ENCODE measurements at places on chromosomes 5 and 9. TPM values are rescaled to one million over a fixed set of nuclear protein-coding genes. Genes with fewer than 3 reads are reported as not detected.

HACD4 gene
- total RNA-seq = 4.6 TPM

SPATA31A3 gene
- not detected for total RNA-seq

SLF1 gene
- total RNA-seq = 0.11 TPM

ELOVL7 gene
- 41.8 TPM for total RNA-seq

CCL27 gene
- 9.3 TPM for total RNA-seq

ADAMTS2 gene
- total RNA-seq = 51.0 TPM

RASGRF2 gene
- total RNA-seq = 16.9 TPM

ZNF658 gene
- total RNA-seq = not detected

SGCD gene
- 4.0 TPM for total RNA-seq

FBLL1 gene
- total RNA-seq = not detected

GRCh38 chr9:80775530-80775929, 913.8 kb downstream of the TLE1 start:
- no peak overlapping the region for H3K4me3 ChIP-seq
- H3K36me3 ChIP-seq = no peaks in the 10 kb centered on the region
- no peak for DNase-seq
- H3K27me3 ChIP-seq = no peaks in the 10 kb centered on the region
- H3K27ac ChIP-seq = no peak overlapping the region

GRCh38 chr5:115229606-115230005, 33.1 kb downstream of the PGGT1B start:
- H3K4me1 ChIP-seq = no peaks in the 10 kb centered on the region
- no peak for DNase-seq
- no peaks in the 10 kb centered on the region for H3K36me3 ChIP-seq
- H3K4me3 ChIP-seq = no peak overlapping the region

- H3K27me3 ChIP-seq = no peaks in the 10 kb centered on the region
- no peaks in the 10 kb centered on the region for H3K4me1 ChIP-seq
- H3K36me3 ChIP-seq = no peaks in the 10 kb centered on the region
- no peak overlapping the region for H3K27ac ChIP-seq
- H3K4me3 ChIP-seq = no peak overlapping the region
These were observed 477.8 kb downstream of the CCDC171 start for GRCh38 chr9:16030528-16031185.

DNA sequence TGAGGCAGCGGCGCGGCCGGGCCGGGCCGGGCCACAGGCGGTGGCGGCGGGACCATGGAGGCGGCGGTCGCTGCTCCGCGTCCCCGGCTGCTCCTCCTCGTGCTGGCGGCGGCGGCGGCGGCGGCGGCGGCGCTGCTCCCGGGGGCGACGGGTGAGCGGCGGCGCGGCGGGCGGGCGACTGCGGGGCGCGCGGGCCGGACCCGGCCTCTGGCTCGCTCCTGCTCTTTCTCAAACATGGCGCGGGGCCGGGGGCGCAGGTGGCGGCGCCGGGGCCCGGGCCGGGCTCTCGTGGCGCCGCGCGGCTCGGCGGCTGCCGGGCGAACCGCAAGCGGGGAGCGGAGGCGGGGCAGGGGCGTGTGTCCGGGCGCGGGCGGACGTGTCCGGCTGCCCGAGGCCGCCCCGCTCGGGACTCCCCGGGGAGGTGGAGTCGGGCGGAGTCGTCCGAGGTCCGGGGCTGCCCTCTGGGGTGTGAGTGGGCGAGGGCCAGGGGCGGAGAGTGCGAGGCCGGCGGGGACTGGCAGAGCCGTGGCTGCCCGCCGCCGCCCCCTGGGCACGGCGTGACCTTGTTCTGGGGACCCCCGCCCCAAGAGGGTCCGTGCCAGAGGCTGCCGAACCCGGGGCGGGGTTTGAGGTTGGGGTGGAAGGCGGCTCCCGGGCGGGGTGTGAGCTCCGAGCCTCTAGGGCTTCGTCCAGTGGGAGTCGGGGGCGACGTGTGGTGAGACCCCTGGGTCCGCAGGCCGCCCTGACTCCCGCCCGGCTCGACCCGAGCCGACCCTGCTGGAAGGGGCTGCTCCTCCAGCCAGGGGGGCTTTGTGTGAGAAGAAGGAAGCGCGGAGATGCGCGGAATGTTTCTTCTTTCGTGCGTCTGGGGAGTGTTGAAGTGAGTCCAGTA, 485 bp downstream of the TGFBR1 start:
- peak overlapping the region; percentile 82 for H3K4me3 ChIP-seq
- no peaks in the 10 kb centered on the region for H3K36me3 ChIP-seq
- DNase-seq = peak; percentile 90
- peak overlapping the region; percentile 92 for H3K27ac ChIP-seq
- no peaks in the 10 kb centered on the region for H3K27me3 ChIP-seq
- peaks cover 34% of the 10 kb centered on the region for H3K4me1 ChIP-seq

GRCh38 chr9:18046068-18046467, 427.9 kb upstream of the ADAMTSL1 start:
- no peaks in the 10 kb centered on the region for H3K36me3 ChIP-seq
- H3K4me1 ChIP-seq = no peaks in the 10 kb centered on the region
- H3K27ac ChIP-seq = no peak overlapping the region
- no peak overlapping the region for H3K4me3 ChIP-seq
- DNase-seq = no peak

DNA sequence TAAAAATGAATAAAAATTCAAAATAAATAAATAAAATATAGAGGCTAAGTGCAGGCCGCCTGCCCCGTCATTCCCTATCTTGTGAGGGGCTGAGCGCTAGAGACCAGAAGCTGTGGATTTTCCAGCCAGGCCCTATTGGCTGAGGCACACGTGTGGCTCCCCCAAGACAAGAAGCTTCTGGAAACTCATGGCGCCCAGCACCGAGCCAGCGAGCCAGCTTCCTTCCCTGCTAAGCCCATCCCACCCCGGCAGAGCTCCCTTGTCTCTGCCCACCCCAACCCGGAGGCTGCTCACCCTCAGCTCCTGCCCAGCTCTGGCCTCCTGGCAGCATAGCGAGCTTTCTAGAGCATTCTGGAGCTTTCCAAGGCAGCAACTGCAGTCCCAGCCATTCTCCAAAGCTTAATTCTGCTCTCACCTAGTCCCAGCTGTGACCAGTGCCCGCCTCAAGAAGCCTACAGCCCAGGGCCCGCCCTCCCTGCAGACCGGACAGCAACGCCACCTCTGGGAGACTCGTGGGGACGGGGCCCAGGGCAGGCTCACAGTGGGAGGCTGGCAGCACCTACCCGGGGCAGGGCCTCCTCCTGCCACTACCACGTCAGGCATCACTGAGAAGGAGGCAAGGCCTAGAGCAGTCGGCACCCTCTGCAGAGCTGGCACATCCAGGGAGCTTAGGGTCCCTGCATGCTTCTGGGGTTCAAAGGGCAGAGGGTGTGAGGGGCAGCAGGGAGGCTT, 23.2 kb upstream of the TMEM250 start:
- H3K4me3 ChIP-seq = no peak overlapping the region
- no peaks in the 10 kb centered on the region for H3K36me3 ChIP-seq
- H3K27me3 ChIP-seq = no peaks in the 10 kb centered on the region

- no peak overlapping the region for H3K4me3 ChIP-seq
- no peaks in the 10 kb centered on the region for H3K36me3 ChIP-seq
- H3K27me3 ChIP-seq = no peaks in the 10 kb centered on the region
- peaks cover 2% of the 10 kb centered on the region for H3K4me1 ChIP-seq
- no peak overlapping the region for H3K27ac ChIP-seq
These were observed 25.8 kb downstream of the THBS4 start for GRCh38 chr5:80060966-80061365.

DNA sequence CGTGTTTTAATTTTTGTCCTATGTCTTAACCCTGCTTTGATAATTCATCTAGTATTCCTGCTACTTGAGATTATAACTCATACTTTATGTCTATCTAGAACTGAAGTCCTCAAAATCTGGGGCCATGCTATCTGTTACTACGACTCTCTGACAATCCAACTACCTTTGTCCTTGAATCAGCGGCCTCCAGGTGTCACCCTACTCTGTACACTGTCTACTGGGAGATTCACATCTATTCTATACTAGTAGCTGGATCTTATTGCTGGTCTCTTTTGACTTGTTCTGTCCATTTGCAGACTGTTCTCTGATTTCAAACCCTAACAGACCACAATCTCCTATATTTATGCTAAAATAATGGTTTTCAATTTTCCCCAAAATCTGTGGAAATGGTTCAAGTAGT, 225.5 kb upstream of the ELAVL2 start:
- DNase-seq = no peak
- H3K4me3 ChIP-seq = no peak overlapping the region
- no peaks in the 10 kb centered on the region for H3K36me3 ChIP-seq
- H3K4me1 ChIP-seq = no peaks in the 10 kb centered on the region
- no peaks in the 10 kb centered on the region for H3K27me3 ChIP-seq

DNA sequence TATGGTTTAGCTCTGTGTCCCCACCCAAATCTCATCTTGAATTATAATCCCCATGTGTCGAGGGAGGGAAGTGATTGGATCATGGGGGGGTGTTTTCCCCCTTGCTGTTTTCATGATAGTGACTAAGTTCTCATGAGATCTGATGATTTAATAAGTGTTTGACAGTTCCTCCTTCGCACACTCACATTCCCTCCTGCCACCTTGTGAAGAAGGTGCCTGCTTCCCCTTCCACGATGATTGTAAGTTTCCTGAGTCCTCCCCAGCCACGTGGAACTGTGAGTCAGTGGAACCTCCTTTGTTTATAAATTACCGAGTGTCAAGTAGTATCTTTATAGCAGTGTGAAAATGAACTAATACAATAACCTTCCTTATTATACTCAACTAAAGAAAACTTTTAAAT, 24.3 kb upstream of the TEX10 start:
- no peak overlapping the region for H3K4me3 ChIP-seq
- no peaks in the 10 kb centered on the region for H3K27me3 ChIP-seq
- no peaks in the 10 kb centered on the region for H3K4me1 ChIP-seq
- no peaks in the 10 kb centered on the region for H3K36me3 ChIP-seq
- no peak overlapping the region for H3K27ac ChIP-seq
- DNase-seq = no peak

GRCh38 chr5:161775891-161776290, 72.0 kb upstream of the GABRA1 start:
- H3K4me1 ChIP-seq = no peaks in the 10 kb centered on the region
- H3K27me3 ChIP-seq = no peaks in the 10 kb centered on the region
- no peak overlapping the region for H3K27ac ChIP-seq
- no peaks in the 10 kb centered on the region for H3K36me3 ChIP-seq

DNA sequence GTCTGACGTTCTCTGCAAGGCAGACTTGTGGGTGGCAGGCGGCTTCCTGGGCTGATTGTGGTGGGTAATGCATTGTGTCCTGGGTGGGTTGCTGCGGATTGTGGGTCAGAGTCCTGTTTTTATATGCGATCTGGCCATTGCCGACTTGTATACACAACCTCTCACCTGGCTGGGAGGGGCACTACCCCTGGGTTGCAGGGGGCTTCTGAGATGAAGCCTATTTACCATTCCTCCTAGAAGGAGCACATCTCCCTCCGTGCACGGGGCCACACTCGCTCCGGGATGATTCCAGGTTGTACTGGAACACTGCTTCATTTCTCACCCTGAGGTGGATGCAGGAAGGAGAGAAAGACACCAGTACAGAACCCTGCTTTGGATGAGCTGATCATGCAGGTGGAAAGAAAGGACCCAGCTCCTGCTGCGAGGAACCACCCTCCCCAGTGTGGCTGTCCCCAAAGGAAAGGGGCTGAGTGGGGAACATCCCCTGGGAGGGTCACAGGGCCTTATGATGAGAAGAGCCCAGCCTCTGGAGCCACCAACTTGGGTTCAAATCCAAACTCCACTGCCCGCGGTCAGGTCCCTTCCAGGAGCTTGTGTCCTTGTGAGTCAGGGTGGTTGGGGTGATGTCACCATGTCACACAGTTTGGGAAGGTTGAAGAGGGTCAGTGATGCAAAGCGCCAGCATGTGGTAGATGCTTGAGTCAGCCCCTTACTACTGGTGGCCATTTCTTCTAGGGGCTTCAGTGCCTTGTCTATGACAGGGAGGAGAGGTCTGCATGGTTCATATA, 151.8 kb upstream of the COL5A1 start:
- H3K4me3 ChIP-seq = no peak overlapping the region
- H3K27me3 ChIP-seq = no peaks in the 10 kb centered on the region
- no peak for DNase-seq
- H3K4me1 ChIP-seq = no peaks in the 10 kb centered on the region
- no peak overlapping the region for H3K27ac ChIP-seq

- peaks cover 17% of the 10 kb centered on the region for H3K4me1 ChIP-seq
- no peak overlapping the region for H3K27ac ChIP-seq
- peaks cover 20% of the 10 kb centered on the region for H3K36me3 ChIP-seq
- DNase-seq = no peak
- no peak overlapping the region for H3K4me3 ChIP-seq
These were observed 102.3 kb downstream of the RXRA start for GRCh38 chr9:134428559-134428958.

- H3K27ac ChIP-seq = no peak overlapping the region
- no peak overlapping the region for H3K4me3 ChIP-seq
- H3K27me3 ChIP-seq = no peaks in the 10 kb centered on the region
- H3K36me3 ChIP-seq = no peaks in the 10 kb centered on the region
- H3K4me1 ChIP-seq = no peaks in the 10 kb centered on the region
- DNase-seq = no peak
These were observed 149.5 kb upstream of the PHYKPL start for GRCh38 chr5:178381921-178382695.
